Astrocyte (in vitro differentiated cells and primary cell): ENCODE measurements at places on chromosomes 12 and 14. TPM values are rescaled to one million over a fixed set of nuclear protein-coding genes. Genes with fewer than 3 reads are reported as not detected.

DNA sequence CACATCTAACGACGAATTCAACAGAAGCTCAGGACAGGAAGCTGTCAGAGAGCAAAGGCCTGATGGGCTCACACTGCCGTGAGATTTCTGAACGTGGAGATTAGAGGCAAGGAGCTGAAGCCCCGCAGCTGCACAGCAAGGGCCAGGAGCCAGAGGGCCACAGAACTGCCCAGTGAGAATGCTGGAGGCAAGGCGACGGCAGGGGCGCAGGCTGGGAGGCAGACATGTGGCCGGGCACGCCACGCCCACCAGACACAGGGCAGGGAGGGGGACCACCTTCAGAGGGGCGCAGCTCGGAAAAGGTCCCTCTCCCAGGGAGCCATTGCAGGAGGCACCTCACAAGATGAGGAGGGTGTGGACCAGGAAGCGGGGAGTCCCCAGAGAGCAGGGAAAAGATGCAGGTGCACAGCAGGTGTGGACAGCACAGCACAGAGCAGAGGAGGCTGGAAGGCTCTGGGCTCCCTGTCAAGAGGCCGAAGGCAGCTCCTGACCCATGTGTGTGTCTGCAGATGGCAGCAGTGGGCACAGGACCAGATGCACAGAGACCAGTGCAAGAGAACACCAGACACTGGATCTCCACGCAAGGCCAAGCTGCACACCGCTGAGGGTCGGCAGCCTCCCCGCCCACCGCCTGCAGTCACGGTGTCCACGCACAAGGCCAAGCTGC, 23.0 kb downstream of the BTBD6 start:
- no peaks in the 10 kb centered on the region for H3K4me1 ChIP-seq
- H3K27me3 ChIP-seq = no peaks in the 10 kb centered on the region
- H3K36me3 ChIP-seq = no peaks in the 10 kb centered on the region
- H3K4me3 ChIP-seq = no peak overlapping the region
- DNase-seq = no peak
- no peak overlapping the region for H3K27ac ChIP-seq

VTI1B gene
- total RNA-seq = 82.7 and 92.0 TPM in 2 replicates

DNA sequence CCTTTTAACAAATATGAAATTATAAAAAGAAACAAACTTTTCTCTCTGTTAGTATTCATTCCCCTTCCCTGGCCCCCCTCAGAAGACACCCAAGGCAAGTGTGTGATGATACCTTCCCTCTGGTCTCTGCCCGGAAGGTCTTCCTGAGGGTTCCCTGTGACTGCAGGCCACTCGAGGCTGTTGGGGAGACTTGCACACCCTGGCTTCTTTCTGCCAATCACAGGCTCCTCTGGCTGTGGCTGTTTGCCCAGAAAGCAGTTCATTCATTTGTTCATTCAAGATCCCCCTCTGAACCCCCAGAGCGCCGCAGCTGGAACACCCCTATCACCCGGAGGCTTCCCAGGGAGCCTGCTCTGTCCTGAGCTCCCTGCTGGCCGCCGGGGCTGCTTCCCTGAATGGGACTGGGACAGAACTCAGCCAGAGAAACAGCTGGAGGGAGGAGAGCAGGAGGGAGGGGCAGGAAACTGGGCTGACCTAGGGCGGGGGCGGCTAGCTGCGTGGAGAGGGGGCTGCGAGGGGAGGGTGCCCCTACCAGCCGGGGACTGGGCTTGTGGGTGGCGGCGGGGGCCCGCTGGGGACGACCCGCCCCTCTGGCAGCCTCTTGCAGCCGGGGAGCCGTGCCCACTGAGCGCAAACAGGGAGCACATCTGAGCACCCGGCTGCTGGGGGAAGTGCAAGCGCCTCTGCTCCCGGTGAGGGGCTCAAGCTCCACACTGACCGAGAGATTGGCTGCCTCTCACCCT, at the start of gene CMKLR1:
Gene CMKLR1, minus strand, starts transcription at position 397 of the 743 bp plus-strand sequence. CDS start 45,720 bp downstream, outside the sequence.
- no peaks in the 10 kb centered on the region for H3K4me1 ChIP-seq
- H3K4me3 ChIP-seq = no peak within 1 kb of the TSS
- no peaks in the 10 kb centered on the region for H3K27me3 ChIP-seq
- H3K27ac ChIP-seq = no peak within 1 kb of the TSS

DNA sequence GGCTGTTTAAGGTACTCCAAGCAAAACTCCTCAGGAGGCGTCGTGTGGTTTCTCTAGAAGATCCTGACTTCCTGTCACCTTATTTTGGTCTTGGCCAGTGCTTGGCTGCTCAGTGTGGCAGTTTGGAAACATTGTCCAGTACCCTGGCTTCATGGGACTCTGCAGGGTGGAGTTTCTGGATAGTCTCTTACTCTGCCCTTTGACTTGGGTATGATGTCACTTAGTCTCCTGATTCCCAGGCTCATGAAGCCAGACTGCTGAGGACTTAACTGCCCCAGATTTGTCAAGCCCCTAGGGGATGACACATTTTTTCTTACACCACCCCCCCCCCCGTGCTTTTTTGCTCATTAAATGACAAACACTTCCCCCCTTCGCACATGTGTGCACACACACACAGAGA, 82.7 kb downstream of the ADCK1 start:
- H3K27me3 ChIP-seq = no peaks in the 10 kb centered on the region
- no peaks in the 10 kb centered on the region for H3K36me3 ChIP-seq
- no peaks in the 10 kb centered on the region for H3K4me1 ChIP-seq

DNA sequence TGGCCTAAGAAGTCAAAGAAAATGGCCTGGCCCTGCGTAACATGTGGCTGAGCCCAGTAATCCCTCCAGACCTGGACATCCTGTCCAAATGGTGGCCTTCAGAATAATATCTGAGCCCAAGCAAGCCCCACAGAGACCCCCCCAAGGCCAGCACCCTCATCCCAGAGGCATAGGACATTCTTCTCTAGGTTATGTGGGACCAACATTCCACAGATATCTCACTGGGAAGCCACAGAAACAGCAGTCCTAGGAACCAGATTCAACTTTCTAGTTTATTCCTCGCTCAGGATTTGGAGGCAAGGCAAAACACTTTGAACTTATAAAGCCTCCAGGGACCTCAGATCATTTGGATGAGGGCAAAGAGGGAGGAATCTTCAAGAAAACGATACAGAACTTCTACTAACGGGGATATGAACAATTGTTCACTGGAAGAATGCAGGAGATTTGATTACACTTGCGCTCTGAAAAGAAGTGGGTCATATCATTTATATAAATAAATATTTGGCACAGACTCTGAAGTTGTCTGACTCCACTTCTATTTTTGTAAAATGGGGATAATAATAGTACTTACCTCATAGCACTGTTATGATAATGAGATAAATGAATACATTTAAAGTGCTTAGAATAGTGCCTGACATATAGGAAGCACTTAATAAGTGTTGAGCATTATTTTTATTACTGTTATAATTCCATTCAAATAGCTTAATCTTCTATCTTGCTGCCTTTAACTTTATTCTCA, 171.5 kb downstream of the NUAK1 start:
- H3K27ac ChIP-seq = peak overlapping the region; percentile 80
- peak; percentile 65 for DNase-seq
- peaks cover 10% of the 10 kb centered on the region for H3K4me1 ChIP-seq
- no peaks in the 10 kb centered on the region for H3K27me3 ChIP-seq

GRCh38 chr14:31677630-31678029, 116.4 kb downstream of the NUBPL start:
- no peaks in the 10 kb centered on the region for H3K4me1 ChIP-seq
- H3K27ac ChIP-seq = no peak overlapping the region
- H3K27me3 ChIP-seq = no peaks in the 10 kb centered on the region

PLCZ1 gene
- total RNA-seq = not detected in 2 replicates

DNA sequence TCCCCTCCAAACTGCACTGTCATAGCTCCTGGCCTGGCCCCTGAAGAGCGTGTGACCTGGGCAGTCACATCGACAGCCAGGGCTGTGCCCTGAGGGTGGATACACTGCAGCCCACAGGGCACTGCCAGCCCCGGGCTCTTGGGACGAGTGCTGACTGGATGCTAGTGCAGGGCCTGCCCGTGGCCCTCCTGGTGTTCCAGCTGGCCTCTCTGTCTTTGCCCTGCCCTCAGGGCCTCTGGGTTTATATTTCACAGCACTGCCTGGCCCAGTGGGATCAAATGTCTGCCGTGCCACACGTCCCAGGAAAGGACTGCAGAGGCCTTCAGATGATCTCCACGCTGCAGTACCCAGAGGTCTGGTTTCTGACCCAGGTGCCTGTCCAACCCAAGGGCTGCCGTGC, 10.1 kb upstream of the CCDC197 start:
- H3K4me3 ChIP-seq = no peak overlapping the region
- H3K36me3 ChIP-seq = no peaks in the 10 kb centered on the region
- peaks cover 17% of the 10 kb centered on the region for H3K4me1 ChIP-seq

- H3K4me3 ChIP-seq = no peak overlapping the region
- DNase-seq = no peak
- no peaks in the 10 kb centered on the region for H3K36me3 ChIP-seq
- no peaks in the 10 kb centered on the region for H3K4me1 ChIP-seq
- H3K27ac ChIP-seq = no peak overlapping the region
- peaks cover 3% of the 10 kb centered on the region for H3K27me3 ChIP-seq
Observed at GRCh38 chr12:15194456-15195368, 26.5 kb downstream of the RERG start.

GRCh38 chr14:51951656-51952055, 37.7 kb upstream of the RTRAF start:
- H3K4me3 ChIP-seq = no peak overlapping the region
- DNase-seq = no peak
- H3K4me1 ChIP-seq = no peaks in the 10 kb centered on the region
- no peak overlapping the region for H3K27ac ChIP-seq

GRCh38 chr12:120814203-120814902, 88.7 kb downstream of the ACADS start:
- no peak overlapping the region for H3K4me3 ChIP-seq
- no peaks in the 10 kb centered on the region for H3K27me3 ChIP-seq
- H3K36me3 ChIP-seq = no peaks in the 10 kb centered on the region
- no peak overlapping the region for H3K27ac ChIP-seq
- no peak for DNase-seq

RIPK3 gene
- total RNA-seq = 0.58 and 0.95 TPM in 2 replicates

DNA sequence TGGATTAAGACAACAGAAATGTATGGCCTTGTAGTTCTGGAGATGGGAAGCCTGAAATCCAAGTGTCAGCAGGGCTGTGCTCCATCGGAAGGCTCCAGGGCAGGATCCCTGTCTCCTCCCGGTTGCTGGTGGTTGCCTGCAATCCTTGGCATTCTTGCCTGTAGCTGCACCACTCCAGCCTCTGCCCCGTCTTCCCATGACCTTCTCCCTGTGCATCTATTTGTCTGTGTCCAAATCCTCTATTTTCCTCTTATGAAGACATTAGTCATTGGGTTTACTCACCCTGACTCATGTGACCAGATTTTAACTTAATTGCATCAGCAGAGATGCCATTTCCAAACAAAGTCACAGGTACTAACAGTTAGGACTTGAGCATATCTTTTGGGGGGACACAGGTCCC, 15.1 kb downstream of the TUNAR start:
- no peak overlapping the region for H3K4me3 ChIP-seq
- DNase-seq = peak; percentile 86
- H3K4me1 ChIP-seq = peaks cover 17% of the 10 kb centered on the region
- peaks cover 3% of the 10 kb centered on the region for H3K27me3 ChIP-seq

ANO2 gene
- 0.17 and 0.93 TPM in 2 replicates for total RNA-seq

TRPV4 gene
- 0.75 and 0.84 TPM in 2 replicates for total RNA-seq

GPR68 gene
- 0.38 and 0.50 TPM in 2 replicates for total RNA-seq

- H3K36me3 ChIP-seq = no peaks in the 10 kb centered on the region
- H3K4me1 ChIP-seq = no peaks in the 10 kb centered on the region
- H3K27me3 ChIP-seq = peaks cover 2% of the 10 kb centered on the region
- H3K4me3 ChIP-seq = no peak overlapping the region
Observed at GRCh38 chr12:94207849-94208621, 59.7 kb downstream of the PLXNC1 start.

- no peaks in the 10 kb centered on the region for H3K27me3 ChIP-seq
- H3K4me1 ChIP-seq = no peaks in the 10 kb centered on the region
- no peak overlapping the region for H3K27ac ChIP-seq
- H3K4me3 ChIP-seq = no peak overlapping the region
- no peaks in the 10 kb centered on the region for H3K36me3 ChIP-seq
- no peak for DNase-seq
Observed at GRCh38 chr12:33519566-33519965, 79.9 kb upstream of the SYT10 start.

DNA sequence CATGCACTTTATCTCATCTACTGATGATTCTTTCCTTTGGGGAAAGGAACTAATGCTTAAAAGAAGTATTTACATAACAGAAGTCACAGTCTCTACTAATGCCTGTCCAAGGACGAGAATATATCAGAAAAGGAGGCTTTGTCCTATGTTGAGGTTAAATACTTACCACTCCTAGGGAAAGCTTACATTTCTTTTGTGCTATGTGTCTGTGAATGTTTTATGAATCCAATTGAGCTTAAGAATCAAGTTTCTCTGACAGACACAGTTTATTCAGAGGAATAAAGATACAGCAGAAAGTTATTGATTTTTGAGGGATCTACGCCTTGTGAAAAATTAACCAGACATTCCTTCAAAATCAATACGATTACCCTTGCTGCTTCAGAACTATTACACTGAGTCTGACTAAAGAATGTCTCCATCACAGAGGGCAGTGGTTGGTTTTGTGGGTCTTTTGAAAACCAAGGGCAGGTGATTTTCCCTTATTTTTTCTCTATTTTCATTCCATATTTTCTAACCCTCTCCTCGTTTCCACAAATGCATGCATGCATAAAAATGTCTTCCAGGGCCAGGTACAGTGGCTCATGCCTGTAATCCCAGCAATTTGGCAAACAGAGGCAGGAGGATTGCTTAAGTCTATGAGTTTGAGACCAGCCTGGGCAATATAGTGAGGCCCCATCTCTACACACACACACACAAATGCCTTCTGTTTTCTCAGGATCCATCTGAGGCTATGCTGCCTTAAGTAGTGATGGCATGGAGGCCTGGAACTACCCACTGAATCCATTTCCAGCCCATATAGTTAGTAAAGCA, 1095.1 kb downstream of the GALC start:
- no peaks in the 10 kb centered on the region for H3K27me3 ChIP-seq
- no peaks in the 10 kb centered on the region for H3K36me3 ChIP-seq
- H3K4me1 ChIP-seq = no peaks in the 10 kb centered on the region

GRCh38 chr14:43981135-43981768, 525.8 kb downstream of the FSCB start:
- no peaks in the 10 kb centered on the region for H3K27me3 ChIP-seq
- no peaks in the 10 kb centered on the region for H3K36me3 ChIP-seq
- no peak overlapping the region for H3K27ac ChIP-seq
- no peaks in the 10 kb centered on the region for H3K4me1 ChIP-seq
- H3K4me3 ChIP-seq = no peak overlapping the region
